ENCODE measurements at places on chromosomes 2 and 18.

DNA sequence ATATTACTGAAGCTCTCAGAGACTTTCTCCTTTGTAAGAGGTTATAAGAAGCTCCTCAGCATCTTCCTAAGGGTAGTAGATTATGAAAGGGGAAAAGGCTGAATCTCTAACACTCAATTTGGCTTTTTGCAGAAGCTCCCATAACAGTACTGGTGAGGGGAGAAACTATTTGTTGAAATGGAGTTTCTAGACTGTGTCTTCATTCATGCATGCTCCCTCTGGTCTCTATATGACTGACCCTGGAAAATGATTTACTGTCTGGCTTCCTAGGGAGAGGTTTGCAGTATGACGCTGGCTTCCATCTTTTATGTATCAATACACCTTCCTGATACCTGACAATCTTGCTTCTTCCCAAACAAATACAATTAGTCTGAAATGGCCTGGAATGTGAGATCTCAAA is 63.9 kb downstream of the LDAH start:
- no peak for DNase-seq

- DNase-seq: no peak
Measured at GRCh38 chr2:128179461-128179755, 88.4 kb downstream of the UGGT1 start.

DNA sequence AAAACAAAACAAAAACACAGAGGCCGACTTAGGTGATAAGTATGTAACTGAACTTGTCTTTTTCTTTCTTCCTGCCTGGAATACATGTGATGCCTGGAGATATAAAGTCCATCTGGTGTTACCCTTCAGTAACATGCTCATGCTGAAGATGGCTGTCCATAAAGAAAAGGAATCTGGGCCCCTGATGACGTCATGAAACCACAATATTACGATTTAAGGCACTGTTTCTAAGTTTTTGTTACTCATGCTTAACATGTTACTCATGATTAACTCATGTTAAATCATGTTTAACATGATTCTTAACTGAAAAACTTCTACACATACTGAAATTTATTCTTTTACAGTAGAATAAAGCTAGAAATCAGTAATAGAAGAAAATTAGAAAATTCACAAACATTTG is 49.0 kb downstream of the STRADB start:
- no peak for DNase-seq

DNA sequence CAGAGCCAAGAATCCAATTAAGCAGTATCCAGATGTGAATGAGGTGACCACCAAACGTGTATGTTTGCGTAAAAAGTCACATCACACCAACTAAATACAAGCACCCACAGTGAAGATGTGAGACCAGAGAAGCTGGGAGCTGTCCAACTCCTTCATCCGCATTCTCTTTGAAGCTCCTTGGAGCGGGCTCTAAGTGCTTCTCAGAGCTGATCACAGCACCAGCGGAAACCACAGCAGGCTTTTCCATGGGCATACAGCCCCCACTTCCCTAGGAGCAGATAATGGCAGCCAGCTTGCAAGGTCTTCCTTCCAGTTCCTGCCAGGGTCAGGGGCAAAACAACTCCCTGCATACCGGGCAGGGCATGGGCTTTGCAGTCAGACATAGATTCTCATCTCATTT is 36.4 kb downstream of the REEP1 start:
- DNase-seq: no peak

GRCh38 chr2:156933645-156934225 is 323.8 kb upstream of the GALNT5 start:
- no peak for DNase-seq
